ENCODE measurements at places on chromosomes 6 and 20.

- DNase-seq: no peak
These were observed 16.7 kb downstream of the FARS2 start for GRCh38 chr6:5278047-5278446.

GRCh38 chr6:152244998-152245630 is 392.0 kb downstream of the SYNE1 start:
- no peak for DNase-seq

DNA sequence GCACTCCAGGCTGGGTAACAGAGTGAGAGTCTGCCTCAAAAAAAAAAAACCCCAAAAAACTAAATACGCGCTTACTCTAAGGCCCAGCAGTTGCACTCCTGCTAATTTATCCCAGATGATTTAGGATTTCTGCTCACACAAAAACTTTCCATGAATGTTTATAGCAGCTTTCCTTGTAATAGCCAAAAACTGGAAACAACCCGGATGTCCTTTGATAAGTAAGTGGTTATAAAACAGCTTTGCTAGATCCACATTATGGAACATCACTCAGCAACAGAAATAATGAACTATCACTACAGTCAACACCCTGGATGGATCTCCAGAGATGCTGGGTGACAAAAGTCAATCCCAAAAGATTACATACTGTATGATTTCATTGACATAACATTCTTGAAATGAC is 220.4 kb upstream of the JARID2 start:
- DNase-seq: no peak

GRCh38 chr6:97978855-97979271 is 695.8 kb upstream of the MMS22L start:
- no peak for DNase-seq

GRCh38 chr6:5617179-5617578 is 355.9 kb downstream of the FARS2 start:
- DNase-seq: no peak

Measured in stimulated activated CD4-positive, alpha-beta T cell treated with anti-CD3 and anti-CD28 coated beads, Interleukin-1b, Interleukin-23, amount 100 ng/mL, for 24 hours (primary cell).